ENCODE measurements at places on chromosomes 11 and 22.
A peak's percentile ranks its signal among the peaks of the same experiment; 100 is the strongest.

GRCh38 chr22:44701824-44702478 lies at the start of gene PRR5:
Gene PRR5 (plus strand): TSS chr22:44702204. CDS start chr22:44702475, 271 bp downstream.
- peak; percentile 84 for DNase-seq

- DNase-seq, result no peak
Observed at GRCh38 chr11:75570559-75571139, 8.6 kb downstream of the SERPINH1 start.

- DNase-seq, result peak; percentile 85
Observed at GRCh38 chr11:40293655-40294348, 1165.7 kb downstream of the LRRC4C start.

- DNase-seq, result no peak
Observed at GRCh38 chr11:69691463-69691862, 12.4 kb downstream of the FGF19 start.
